ENCODE measurements at places on chromosomes 7 and 10. TPM values are rescaled to one million over a fixed set of nuclear protein-coding genes. Genes with fewer than 3 reads are reported as not detected.

The ZNF138 gene
- polyA plus RNA-seq: 24.4 TPM

The ARHGEF35 gene
- 25.1 TPM for polyA plus RNA-seq

The CTBP2 gene
- polyA plus RNA-seq: 101 TPM

The CALN1 gene
- polyA plus RNA-seq: 0.47 TPM

- DNase-seq: no peak
Measured at GRCh38 chr7:127782075-127782474, 130.1 kb downstream of the SND1 start.

DNA sequence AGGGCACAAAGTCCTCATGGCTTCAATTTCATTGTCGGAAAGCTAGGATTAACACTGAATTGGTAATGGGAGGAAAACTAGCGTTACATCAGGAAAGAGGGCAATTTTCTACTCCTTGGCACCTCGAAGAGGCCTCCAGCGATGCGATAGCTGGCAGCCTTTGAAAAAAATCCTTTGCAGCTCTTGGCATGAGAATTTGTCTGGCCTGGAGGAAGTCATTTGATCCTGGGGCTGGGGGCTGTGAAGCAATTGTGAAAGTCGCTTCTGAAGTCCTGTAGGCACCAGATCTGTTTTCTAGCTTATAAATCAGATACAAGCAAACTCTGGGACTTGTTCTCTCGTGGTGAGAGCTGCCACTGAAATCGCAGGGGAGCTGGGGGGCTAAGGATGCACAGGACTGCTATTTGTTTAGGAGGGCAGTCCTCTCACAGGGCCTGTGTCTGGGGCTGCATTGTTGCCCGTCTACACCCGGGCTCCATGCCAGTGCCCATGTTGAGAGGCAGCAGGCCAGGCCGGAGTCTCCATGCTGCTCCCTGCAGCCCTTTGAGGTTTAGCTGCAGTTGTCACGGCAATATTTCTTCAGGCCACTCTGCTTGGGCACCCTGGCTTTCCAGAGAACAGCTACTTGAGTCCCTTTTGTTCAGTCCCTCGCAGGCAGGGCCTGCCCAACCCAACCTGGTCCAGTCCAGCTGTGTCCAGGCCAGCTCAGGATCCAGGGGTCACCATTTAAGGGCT lies 206.8 kb upstream of the LYZL1 start:
- DNase-seq: no peak

DNA sequence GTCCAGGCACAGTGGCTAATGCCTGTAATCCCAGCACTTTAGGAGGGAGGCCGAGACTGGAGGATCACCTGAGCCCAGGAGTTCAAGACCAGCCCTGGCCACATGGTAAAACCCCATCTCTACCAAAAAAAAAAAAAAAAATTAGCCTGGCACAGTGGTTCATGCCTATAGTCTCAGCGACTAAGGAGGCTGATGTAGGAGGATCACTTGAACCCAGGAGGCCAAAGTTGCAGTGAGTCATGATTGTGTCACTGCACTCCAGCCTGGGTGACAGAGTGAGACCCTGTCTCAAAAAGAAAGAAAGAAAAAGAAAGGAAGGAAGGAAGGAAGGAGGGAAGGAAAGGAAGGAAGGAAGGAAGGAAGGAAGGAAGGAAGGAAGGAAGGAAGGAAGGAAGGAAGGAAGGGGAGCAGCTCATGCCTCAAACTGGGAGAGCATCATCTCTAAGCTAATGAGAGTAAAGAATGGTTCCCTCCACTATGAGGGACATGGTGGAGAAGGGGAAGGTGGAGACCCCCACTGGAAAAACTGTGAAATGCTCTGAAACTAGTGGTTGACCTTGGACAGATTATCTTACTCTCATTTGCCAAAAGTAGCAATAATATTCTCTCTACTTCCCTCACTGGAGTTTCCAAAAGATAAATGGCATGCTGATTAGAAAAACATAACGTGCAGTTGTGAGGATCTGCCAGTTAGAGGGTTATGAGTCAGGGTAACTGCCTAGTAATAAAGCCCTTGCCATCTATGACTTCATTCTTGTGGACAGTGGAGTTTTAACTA lies 16.8 kb downstream of the GIMAP5 start:
- no peak for DNase-seq

DNA sequence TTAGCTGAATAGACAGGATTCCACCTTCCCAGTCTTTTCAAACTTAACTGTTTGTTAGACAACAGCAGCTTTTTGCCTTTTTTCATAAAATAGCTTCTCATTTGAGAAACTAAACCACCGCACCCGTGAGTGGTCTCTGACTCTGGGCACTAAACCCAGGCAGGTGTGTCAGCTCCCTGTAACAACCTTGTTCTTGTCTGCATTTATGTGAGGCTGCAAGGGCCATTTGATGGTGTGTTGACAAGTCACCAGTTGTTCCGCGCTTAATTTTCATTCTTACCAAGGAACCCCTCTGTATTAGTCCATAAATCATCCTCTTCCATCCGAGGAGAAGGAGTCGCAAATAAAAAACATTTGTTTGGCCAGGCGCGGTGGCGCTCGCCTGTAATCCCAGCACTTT lies 1.5 kb downstream of the STOX1 start:
- DNase-seq: no peak

GRCh38 chr7:148014541-148014940 lies 576.0 kb upstream of the C7orf33 start:
- no peak for DNase-seq

- DNase-seq: no peak
Measured at GRCh38 chr10:110636932-110637557, 7.1 kb upstream of the RBM20 start.

GRCh38 chr10:132742167-132742836 lies 43.6 kb downstream of the NKX6-2 start:
- DNase-seq: no peak

DNA sequence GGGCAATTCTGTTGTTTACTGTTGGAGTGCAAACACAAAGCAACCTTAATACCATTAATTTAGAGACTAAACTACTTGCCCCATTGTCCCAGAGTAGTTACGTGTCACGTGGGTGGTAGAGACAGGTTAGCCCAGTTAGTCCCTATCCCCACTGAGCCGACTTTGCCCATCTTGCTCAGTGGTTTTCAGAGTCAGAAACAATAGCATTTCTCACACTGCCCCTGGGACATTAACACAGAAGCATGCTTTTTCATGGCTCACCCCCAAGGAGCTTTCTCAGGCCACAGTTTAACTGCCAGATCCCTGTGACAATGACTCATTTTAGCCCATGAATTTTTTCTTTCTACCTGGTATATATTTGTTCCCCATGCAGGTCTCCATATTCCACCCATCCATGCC lies 271.0 kb downstream of the POU6F2 start:
- no peak for DNase-seq

GRCh38 chr7:121505021-121505420 lies 108.9 kb upstream of the FAM3C start:
- DNase-seq: no peak

GRCh38 chr10:122549636-122550035 lies 10.9 kb upstream of the DMBT1 start:
- DNase-seq: no peak

DNA sequence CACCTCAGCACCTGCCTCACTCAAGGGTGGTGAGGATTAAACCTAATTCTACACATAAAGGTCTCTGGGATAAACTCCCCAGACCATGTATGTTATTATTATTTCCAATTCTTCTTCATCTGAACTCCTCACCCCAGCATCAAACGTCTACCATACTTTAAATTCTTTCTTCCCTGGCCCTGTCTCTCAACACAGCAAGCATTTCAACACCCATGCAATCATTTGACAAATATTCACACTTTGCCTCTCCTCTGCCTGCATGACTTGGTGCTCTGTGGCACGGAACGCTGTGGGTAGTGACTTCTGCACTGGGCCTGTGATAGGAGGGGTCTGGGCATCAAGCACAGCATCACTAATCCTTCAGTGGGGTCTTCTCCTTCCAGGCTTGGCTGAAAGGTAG lies 490.8 kb downstream of the TNS3 start:
- no peak for DNase-seq

GRCh38 chr7:105599551-105599950 lies 18.3 kb upstream of the EFCAB10 start:
- no peak for DNase-seq
